ENCODE measurements at places on chromosomes 7 and 10.

GRCh38 chr7:95916573-95917297 lies 144.4 kb downstream of the DYNC1I1 start:
- peak; percentile 66 for DNase-seq

- DNase-seq, result no peak
These were observed 128.5 kb downstream of the TNS3 start for GRCh38 chr7:47453093-47454061.

- no peak for DNase-seq
These were observed 73.1 kb downstream of the ADCYAP1R1 start for GRCh38 chr7:31125171-31125570.

DNA sequence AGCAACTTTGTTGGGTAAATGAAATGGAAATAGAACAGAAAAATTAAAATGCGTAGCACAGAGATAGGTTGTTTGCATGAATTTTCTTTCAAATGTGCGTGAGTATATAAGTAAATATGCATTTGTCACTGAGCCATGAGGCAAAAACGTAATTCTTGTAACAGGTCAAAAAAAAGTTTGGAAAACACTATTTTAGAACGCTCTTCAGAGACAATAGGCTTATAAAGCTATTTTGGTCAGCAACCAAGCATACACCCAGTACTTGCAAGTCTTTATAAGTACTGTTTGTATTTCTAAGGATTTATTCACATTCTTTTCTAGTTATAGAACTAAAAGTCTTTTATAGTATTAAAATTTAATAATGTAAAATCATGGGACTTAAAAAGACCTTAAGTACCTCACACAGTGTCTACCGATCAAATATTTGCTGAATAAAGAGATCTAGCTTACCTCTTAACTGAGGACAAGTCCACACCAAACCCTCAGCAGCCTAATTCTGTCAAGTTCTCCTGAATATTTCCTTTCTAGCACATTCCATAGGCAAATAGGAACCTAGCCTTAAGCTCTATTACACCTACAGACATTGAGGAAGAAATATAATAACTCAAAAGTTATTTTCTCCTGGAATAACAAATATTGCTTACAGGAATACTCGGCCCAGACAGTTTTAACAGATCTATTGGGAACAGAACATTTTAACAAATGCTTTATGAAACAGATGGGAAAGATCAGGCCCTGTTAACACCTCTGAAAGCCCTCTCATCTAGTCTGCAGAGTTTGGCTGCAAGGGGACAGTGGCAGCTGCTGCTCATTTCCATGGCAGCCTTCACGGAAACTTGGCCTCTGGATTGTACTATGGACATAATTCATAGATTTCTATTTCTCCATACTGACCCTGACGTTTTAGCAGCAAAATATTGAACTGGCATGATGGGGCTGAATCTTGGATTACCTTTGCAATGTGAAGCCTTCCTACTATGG lies 8.8 kb downstream of the CRPPA start:
- no peak for DNase-seq

DNA sequence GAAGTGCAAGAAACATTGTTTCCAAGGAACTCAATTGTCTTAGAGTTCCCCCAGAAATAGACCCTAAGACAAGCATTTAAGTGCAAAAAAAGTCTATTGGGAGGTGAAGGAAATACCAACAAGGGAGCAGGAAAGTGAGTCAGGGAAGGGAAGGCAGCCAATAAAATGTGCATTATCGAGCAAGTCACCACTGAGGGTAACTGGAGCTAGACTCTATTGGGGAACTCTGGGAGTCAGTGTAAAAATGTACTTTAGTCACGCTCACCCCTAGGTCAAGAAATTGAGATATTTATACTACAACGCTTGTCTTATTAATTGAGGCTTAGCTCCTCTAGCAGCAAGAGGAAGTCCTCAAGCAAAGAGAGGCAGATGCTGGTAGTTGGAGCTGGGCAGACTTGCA lies 137.7 kb downstream of the RTKN2 start:
- no peak for DNase-seq

All from naive thymus-derived CD4-positive, alpha-beta T cell (primary cell).